GM12878 (cell line): ENCODE measurements at places on chromosomes 1 and 21. TPM values are rescaled to one million over a fixed set of nuclear protein-coding genes. Genes with fewer than 3 reads are reported as not detected.

DNA sequence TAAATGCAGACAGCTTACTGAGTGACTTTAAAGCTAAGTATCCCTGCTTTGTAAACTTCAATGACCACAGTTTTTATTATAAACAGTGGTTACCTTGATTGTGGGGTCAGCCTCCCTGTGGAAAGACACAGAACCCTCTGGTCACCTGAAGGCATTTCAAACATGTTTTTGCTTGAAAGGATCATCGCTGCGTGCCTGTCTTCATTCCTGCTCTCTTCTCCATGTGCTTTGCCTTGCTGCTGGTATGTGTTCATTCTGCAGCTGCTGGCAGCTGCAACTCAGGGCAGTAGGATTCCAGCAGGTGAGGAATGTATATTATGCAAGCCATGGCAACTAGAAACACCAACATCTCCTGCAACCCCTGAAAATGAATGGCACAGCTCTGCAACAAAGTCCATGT lies 81.0 kb upstream of the VAV3 start:
- no peak for DNase-seq

The PPP2R5A gene
- 33.2 and 33.8 TPM in 2 replicates for total RNA-seq

GRCh38 chr1:29211086-29212030 lies 19.4 kb downstream of the MECR start:
- no peak for DNase-seq

DNA sequence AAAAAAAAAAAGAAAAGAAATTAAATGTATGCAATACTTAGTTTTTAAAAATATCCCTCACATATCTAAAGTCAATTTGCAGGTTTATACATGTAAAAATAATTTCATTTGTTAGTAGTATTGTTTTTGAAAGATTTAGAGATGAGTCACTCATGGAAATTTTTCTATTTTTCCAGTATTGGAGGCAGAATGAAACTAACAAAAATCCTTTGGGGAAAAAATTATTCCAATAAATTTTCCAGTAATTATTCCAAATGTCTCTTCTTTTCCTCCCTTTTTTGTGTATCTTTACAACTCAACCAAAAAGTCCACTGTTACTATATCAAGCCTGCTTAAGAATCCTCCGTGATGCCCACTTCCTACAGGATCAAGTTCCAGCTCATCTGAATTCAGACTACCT lies 29.9 kb downstream of the MPZL1 start:
- DNase-seq = no peak

- no peak for DNase-seq
These were observed 16.8 kb downstream of the DUSP10 start for GRCh38 chr1:221724931-221725605.

DNA sequence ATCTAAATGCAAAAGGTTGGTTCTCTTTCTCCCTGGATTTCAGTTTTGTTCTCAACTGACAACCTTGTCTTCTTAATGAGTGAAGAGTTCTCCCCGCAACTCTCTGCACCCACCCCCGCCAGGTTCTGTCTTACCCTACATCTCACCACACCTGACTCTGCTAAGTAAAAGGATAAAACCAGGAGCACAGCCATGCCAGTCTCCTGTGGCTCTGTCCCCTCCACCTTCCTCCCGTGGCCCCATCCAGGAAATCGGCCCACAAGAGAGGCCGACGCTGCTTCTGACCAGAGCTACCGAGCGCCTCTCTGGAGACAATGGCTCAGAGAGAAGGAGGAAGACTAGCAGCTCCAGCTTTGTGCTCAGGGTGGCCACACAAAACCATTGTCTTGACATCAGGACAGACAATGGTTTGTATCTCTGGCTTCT lies 72.2 kb downstream of the PLEKHA6 start:
- DNase-seq = no peak

DNA sequence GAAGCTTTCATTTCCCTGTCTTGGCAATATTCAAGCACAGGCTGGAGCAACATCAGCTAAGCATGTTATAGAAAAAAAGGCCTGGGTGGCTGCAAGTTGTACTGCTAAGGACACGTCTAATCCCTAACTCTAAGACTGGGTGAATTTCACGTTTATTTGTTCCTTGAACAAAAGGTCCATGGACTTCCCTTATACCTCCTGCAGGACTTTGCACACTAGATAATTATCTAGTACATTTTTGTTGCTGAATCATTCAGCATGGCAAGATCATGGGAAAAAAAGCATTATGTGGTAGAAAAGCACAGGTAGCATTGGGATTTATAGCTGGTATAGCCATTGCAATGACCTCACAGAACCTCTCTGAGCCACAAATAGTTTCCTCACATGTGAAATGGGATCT lies 130.7 kb upstream of the DMRTA2 start:
- no peak for DNase-seq

The APP gene
- total RNA-seq = 89.1 and 94.9 TPM in 2 replicates

The RHBG gene
- 0.11 TPM in 1 of 2 replicates, not detected in the other for total RNA-seq

- DNase-seq = no peak
These were observed 141.2 kb downstream of the FGGY start for GRCh38 chr1:59438058-59438560.

The LRRC71 gene
- total RNA-seq = not detected in 2 replicates

The RPS6KA1 gene
- 115 and 116 TPM in 2 replicates for total RNA-seq

The ETV3L gene
- total RNA-seq = 0.96 and 1.3 TPM in 2 replicates

The SLC5A9 gene
- not detected in 2 replicates for total RNA-seq

- DNase-seq = no peak
These were observed 73.7 kb upstream of the EDEM3 start for GRCh38 chr1:184828369-184828717.

The C1orf210 gene
- total RNA-seq = not detected in 2 replicates

DNA sequence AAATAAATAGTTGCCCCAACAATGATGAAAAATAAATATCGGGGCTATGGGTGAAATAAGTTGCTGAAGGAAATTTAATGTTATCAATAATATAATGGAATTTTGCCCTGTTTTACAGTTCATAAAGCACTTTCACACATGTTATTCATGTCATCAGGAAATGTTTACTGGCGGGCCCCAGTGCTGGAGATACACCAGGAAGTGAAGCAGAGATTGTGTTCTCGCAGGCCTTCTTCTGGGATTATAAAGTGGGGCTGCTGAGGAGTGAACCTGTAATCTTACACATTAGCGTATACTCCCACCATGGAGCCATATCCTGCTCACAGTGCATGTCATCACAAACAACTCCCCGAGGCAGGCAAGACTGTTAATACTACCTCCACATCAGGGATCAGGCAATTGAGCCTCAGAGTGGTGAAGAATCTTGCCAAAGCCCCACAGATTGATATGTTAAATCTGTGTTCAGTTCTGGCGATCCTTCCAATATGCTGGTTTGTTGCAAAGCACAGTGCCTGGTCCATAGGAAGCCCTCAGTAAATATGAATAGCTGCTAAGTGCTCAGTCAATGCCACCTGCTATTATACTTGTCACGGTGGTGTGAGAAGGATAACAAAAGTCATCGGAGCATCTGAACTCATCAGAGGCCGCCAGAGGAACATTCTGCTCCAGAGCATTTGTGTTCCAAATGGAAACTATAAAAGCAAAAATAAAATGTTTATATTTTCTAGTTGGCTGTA lies 104.4 kb upstream of the UBE2U start:
- DNase-seq = no peak

GRCh38 chr1:11053758-11054137 lies 6.1 kb downstream of the SRM start:
- DNase-seq = no peak

DNA sequence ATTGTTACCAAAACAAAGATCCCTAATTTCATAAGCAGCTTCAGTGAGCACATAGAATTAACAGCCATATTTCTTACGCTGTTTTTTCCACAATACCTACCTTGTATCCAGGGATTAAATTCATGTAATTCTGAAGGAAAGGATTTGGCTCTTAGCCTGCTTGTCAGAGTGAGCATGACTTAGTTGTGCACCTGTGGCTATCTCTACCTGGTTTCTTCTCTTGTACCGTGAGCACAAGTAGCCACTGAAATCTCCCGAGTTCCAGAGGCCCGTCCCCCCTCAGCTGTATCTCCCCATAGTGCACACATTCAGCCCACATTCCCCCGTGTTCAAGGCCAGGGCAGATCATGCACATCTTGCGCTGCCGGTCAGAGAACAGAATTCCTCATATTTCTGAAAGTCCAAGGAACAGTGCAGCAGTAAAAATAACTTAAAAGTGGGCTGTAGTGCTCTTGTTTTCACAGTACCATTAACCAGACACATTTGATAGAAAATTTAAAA lies 2.3 kb downstream of the TENT5C start:
- no peak for DNase-seq

- DNase-seq = no peak
These were observed 66.3 kb upstream of the SSX2IP start for GRCh38 chr1:84756455-84757082.

The FMO1 gene
- total RNA-seq = not detected in 2 replicates

The LRRC53 gene
- not detected in 2 replicates for total RNA-seq

DNA sequence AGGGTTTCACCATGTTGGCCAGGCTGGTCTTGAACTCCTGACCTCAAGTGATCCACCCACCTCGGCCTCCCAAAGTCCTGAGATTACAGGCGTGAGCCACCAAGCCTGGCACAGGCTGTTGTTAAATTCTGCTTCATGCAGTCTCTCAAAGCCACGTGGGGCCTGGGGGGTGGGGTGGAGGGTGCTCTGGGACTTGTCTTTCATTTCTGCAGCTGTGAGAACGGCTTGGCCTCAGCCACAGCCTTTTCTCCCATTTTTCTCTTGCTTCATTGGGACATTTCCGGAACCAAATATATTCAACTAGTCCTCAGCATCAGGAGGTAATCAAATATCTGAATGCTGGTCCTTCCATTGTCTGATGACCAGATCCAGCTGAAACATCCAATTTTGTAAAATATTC lies 27.6 kb upstream of the KCNE2 start:
- no peak for DNase-seq

- DNase-seq = no peak
These were observed 256.5 kb downstream of the USP25 start for GRCh38 chr21:15986277-15986676.

The MIXL1 gene
- total RNA-seq = 0.23 and 0.40 TPM in 2 replicates

DNA sequence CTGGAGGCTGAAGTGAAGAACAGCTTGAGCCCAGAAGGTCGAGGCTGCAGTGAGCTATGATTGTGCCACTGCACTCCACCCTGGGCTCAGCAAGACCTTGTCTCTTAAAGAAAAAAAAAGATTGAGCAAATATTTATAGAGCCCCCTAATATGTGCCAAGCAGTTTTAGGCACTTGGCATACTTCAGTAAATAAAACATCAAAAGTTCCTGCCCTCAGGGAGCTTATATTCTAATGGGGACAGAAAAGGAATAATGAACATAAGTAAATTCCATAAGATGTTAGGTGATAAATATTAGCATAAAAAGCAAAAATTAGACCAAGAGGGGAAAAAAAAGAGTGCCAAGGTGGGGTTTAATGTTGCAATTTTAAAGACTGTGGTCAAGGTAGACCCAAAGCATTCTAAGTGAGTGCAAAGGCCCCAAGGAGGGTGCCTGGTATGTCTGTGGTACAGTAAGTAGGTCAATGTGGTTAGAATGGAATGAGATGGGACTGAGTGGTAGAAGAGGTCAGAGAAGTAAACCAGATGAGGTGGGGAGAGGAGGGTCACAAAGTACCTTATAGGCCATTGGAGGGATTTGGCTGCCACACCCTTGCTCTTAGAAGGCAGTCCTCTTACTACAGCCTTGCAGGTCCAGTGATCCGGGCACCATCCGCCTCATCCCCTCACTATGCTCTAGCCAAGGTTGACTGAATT lies 2.2 kb upstream of the TOE1 start:
- DNase-seq = no peak

The KCNE2 gene
- not detected in 2 replicates for total RNA-seq

- DNase-seq = no peak
These were observed 87.2 kb downstream of the HHAT start for GRCh38 chr1:210415846-210416448.

DNA sequence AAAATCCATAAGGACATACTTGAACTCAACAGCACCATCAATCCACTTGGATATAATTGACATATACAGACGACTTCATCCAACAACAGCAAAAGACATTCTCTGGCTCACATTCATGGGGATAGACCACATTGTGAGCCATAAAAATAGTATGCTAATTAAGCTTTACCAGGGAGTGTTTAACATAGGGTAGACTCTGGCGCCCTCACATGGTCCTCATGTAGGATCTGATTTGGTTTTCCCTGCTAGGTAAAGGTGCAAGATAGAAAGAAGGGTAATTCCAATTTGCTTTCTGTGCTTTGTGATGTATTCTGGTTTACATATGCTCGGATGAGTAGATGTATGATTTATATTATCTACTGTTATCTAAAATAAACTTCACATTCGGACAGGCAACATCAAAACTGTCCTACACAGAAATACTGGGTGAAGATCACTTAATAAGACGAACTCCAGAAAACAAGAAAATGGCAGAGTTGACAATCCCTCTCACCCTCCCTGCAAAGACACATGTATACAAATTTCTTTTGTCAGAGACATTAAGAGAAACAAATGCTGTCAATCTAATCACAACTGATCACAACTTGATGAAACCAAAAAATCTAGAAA lies 27.7 kb downstream of the CR1L start:
- DNase-seq = no peak

DNA sequence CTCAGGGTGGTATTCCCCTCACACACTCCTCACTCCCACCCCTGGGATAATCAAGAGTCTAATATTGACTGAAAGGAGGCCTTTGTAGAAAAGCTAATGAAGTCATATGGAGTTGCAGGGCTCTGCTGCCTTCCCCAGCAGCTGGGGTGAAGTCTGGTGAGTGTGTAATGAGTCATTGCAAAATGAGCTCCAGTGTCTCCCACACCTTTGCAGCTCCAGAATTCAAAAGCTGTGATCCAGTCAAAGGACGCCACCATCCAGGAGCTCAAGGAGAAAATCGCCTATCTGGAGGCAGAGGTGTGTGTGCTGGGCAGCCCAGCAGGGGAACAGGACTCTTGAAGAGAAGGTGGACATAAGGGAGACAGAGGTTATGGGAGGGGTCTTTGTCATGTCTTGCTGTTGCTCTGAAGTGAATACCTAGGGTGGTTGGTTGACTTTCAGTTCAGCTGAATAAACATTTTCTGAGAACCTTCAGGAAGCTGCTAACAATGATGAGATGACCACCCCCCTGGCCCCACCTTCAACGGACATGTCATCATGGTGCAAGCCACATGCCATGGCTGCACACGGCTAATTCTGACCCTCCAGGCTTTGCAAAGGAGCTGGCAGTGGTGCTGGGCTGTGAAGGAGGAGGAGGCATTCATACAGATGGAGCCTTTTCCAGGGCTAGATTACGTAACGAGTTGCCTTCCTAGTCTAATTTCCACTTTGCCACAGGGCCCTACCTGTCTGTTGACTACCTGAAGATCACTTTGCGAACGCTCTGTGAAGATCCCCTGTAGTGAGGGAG lies 32.2 kb upstream of the SNX27 start:
- no peak for DNase-seq

- DNase-seq = no peak
These were observed 15.4 kb downstream of the PKP1 start for GRCh38 chr1:201298396-201299381.
